ENCODE measurements at places on chromosomes 2 and 18.

- DNase-seq, result no peak
Observed at GRCh38 chr2:107621186-107622165, 205.2 kb upstream of the RGPD4 start.

DNA sequence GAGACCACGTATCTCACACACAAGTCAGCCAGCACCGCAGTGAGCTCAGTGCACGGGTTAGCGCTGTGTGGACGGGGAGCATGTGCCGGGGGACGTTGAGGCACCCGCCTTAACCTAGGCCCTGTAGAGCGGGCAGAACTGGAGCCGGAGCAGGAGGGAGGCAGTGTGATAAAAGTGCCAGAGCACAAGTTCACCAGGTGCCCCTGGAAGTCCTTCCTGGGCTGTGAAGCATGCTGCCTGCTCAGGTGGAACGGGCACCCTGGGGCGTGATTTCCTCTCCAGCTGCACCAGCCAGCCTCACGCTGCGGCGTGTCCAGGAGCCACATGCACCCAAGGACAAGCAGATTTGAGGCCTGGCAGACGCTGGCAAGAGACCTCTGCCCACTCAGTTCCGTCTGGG lies 50.3 kb downstream of the ITGB1BP1 start:
- no peak for DNase-seq

GRCh38 chr2:24454294-24454693 lies 36.8 kb upstream of the NCOA1 start:
- no peak for DNase-seq

DNA sequence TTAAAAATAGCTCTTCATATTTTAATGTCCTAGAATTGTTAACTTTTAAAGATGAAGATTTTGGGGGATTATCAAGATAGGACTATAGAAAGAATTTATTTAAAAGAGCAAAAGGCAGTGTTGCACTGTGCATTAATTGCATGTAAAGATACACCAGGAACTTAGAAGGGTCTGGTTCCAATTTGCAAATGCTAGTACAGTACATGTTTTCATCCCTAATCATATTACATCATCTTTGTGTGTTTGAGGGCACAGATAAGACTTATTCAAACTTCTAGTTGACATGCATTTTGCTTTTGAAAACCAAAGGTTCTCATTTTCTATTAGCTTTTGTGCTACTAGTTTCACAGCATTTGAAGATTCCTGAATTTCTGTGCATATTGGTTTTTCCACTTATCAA lies 231.7 kb upstream of the LYPD1 start:
- no peak for DNase-seq

DNA sequence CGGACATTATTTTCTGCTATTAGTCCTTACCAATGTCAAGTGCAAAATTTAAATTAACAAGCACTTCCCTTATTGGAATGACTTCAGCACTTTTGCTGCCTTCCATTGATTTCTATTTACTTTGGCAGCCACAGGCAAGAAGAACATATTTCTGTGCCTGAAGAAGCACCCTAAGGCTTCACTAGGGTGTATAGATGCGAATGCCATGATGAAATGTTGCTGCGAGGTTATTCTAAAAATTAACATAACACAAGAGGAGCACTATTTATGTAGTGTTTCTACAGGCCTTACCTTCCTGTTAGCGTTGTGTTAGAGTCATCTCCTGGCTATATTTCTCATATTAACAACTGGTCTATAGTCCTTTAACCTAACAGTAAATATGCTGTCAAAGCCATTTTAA lies 365.0 kb upstream of the HNRNPA3 start:
- DNase-seq, result no peak

DNA sequence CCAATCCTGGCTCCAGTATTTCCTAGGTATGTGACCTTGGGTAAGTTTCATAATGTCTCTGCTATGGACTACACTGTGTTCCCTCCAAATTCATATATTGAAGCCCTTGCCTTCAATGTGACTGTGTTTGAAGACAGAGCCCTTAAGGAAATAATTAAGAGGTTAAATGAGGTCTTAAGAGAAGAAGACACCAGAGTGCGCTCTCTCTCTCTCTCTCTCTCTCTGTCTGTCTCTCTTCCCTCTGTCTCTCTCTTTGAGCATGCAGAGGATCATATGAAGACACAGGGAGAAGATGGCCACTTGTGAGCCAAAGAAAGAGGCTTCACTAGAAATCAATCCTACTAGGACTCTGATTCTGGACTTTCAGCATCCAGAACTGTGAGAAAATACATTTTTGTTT lies 52.2 kb downstream of the NXPH2 start:
- no peak for DNase-seq

GRCh38 chr2:119154076-119154475 lies 4.5 kb downstream of the C1QL2 start:
- no peak for DNase-seq

DNA sequence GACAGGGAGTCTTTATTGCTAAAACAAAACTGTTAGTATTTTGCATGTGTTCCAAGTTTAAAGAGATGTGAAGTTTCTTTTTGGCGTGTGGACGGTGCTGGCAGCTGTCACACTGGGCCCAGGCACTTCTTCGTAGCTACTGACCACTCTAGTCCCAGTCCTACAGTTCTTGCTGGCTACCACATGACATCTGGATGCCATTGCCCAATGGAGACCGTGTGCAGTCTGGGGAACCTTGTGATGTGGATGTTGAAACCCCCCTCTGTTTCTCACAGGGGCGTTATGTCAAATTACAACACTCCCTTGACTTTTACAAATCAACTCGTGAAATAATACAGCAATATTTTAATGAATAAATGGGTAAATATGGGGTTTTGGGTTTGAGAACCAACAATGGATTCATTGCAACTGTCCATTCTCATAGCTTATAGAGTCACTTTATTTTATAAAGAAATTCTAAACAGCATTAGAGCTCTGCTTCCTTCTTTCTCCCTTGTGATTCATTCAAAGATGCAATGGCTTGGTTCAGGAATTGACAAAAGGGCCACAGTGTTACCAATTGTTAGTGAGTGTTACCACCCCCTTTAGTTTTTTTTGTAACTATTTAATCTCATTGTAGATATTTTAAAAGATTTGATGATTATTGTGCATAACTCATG lies 1.2 kb downstream of the GPD2 start:
- no peak for DNase-seq

DNA sequence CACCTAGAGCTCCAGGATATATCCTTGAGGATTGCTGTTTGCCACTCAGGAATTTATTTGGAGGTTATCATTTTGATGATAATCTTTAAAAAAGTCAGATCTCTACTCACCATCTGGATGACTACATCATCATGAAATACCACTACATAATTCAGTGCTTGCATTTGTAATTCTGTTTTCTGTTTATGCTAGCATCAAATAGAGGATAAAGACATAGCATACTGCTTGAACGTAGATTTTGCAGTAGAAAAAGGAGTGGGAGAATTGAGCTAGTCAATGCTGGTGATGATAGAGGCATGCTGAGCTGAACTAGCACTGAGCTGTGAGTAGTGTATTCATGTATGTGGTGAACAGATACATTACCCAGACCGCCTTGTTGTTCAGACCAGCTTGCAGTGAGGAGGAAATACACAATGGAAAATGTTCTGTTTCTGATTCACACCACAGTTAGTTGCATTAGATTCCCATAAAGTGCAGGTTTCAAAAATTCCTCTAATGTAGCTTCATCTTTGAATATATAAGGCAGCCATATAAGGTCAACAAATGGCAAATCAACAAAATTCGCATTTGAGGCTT lies 68.8 kb upstream of the CDC42EP3 start:
- DNase-seq, result no peak

DNA sequence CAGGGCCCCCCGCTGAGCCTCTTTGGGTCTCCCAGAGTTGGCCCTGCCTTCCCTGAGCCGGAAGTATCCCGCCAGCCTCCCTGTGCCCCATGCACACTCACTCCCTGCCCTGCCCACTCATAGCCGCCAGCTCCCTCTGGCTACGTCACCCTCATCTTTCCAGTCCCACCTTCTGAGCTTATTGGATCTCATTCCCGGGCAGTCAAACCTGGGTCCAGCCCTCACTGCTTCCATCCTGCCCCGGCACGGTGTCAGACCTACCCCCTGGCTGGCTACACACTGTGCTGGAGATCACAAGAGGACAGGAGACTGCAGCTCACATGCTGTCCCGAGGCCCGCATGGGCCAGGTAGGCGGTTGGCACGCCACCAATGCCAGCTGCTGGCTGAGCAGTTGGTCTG lies 147.2 kb downstream of the ASB1 start:
- no peak for DNase-seq

- DNase-seq, result no peak
Observed at GRCh38 chr2:223652902-223653301, 50.7 kb upstream of the SCG2 start.

GRCh38 chr2:223916181-223916920 lies 28.8 kb downstream of the WDFY1 start:
- DNase-seq, result no peak
